ENCODE measurements at places on chromosomes 13 and 19.
A peak's percentile ranks its signal among the peaks of the same experiment; 100 is the strongest.

DNA sequence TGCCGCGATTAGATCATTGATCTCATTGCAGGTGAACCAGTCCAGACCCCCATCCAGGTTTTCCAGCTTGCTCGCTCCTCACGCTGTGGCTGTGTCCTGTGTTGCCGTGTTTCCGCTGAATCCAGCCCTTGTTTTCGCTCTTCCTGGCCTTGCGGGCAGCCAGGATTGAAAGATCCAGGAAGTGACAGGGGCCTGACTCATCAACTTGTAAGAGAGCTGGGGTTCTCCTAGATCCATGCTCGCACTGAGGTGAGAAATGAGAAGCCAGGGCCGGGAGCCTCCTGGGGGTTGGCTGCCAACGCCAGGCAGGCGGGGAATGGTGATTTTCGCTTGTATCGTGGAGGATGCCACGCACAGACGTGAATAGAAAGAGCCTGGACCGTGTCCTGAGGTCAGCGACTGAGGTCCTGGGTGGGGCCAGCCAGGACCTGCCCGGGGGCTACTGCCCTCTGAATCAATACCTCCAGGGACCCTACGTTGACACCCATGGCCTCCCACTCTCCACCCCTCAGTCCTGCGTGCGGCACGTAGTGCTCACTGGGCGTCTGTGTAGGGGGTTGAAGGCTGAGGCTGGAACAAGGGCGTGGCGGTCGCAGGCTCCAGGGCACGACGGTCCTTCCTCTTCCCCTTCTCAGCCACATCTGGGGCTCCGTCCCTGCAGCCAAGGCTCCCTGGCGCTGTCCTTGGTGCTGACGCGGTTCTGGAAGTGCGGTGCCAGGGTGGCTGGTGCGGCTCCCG, 7.3 kb upstream of the PTPRH start:
- DNase-seq, result peak; percentile 99

GRCh38 chr19:42226886-42227285, 6.8 kb downstream of the ZNF526 start:
- DNase-seq, result peak; percentile 23

DNA sequence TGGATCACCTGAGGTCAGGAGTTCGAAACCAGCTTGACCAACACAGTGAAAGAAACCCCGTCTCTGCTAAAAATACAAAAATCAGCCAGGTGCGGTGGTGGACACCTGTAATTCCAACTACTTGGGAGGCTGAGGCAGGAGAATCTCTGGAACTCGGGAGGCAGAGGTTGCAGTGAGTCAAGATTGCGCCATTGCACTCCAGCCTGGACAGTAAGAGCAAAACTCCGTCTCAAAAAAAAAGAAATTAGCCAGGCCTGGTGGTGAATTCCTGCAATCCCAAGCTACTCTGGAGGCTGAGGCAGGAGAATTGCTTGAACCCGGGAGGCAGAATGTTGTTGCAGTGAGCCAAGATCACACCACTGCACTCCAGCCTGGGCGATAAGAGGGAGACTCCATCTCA, 12.2 kb upstream of the FBXW9 start:
- no peak for DNase-seq

DNA sequence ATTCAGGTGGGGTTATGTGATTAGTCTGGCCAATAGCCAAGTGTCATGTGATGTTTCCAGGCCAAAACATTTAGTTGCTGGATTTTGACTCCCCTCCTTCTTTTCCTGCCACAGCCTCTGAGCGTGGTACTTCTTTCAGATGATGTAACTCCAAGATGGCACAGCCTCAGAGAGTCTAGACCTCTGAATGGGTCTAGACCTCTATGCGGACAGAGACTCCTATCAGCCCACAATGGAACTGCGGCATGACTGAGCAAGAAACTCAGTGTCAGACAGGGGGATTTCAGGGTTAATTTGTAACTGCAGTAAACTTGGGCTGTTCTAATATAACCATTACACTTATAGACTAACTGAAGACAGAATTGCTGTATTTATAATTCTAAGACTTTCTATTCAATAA, 42.6 kb upstream of the ZDHHC20 start:
- no peak for DNase-seq

GRCh38 chr19:46250076-46250735, 20.7 kb downstream of the IGFL1 start:
- no peak for DNase-seq

- DNase-seq, result no peak
Observed at GRCh38 chr19:15444505-15445226, 5.1 kb downstream of the WIZ start.

DNA sequence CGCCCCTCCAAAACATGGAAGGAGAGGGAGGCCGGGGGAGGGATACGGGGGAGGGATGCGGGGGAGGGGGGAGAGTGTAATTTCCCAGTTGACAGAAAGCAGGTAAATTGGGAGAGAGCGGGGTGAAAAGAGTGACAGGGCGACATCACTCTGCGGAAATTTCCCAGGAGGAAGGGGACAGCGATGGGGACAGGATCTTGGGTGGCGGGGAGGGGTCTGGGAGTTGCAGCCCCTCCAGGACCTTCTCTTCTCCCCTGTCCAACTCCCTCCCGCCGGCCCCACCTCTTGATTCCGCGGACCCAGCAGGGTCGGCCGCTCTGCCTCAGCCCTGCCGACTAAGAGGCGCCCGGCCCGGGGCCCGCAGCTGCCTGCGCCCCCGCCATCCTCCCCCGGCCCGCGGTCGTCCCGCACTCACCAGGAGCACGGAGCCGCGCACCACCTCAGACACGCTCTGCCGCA, 108.0 kb upstream of the DOCK9 start:
- DNase-seq, result no peak

DNA sequence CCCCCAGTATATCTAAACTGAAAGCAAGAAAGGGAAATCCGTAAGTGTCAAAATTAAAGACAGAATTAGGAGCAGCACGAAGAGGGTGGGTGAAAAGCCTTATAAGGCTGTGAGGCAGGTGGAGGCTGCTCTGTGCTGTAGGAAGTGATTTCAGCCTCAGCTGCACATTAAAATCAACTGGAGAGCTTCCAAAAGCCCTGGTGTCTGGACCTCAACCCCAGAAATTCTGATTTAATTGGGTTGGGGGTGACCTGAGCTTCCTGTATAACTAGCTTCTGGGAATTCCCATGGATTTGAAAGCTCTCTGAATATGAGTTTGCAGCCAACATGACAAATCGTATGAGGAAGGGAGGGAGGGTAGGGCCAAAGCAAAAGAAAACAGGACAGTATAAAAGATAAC, 242.4 kb upstream of the TMTC4 start:
- DNase-seq, result no peak

DNA sequence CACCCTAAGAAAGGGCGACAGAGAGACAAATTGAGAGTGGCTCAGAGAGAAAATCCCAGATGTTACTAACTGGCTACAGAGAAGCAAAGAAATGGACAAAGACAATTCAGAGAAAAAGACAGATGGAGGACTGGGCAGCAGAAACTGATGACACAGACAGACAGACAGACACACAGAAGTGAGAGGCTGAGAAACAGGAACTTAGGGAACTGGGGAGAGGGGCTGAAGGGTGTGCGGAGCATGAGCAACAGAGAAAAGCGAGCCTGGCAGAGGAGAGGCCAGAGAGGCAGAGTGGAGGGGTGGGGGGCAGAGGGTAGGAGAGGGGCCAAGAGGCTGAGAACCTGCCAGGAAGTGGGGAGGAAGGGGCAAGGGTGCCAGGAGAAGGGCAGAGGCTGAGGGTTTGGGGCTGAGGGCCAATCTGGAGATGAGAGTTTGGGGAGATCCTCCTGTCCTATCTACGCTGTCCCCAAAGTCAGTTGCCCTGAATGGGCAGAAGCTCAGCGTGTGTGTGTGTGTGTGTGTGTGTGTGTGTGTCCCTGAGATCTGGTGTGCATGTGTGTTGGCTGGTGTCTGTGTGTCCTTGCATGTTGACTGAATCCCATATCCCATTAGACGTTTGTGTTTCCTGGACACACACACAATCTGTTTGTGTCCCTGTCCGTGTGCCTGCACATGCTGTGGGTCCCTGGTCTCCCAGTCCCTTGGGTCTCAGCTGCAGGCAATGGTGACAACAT, 5.6 kb upstream of the ERFL start:
- DNase-seq, result no peak

GRCh38 chr13:24233351-24233901, 72.9 kb downstream of the SPATA13 start:
- peak; percentile 74 for DNase-seq

DNA sequence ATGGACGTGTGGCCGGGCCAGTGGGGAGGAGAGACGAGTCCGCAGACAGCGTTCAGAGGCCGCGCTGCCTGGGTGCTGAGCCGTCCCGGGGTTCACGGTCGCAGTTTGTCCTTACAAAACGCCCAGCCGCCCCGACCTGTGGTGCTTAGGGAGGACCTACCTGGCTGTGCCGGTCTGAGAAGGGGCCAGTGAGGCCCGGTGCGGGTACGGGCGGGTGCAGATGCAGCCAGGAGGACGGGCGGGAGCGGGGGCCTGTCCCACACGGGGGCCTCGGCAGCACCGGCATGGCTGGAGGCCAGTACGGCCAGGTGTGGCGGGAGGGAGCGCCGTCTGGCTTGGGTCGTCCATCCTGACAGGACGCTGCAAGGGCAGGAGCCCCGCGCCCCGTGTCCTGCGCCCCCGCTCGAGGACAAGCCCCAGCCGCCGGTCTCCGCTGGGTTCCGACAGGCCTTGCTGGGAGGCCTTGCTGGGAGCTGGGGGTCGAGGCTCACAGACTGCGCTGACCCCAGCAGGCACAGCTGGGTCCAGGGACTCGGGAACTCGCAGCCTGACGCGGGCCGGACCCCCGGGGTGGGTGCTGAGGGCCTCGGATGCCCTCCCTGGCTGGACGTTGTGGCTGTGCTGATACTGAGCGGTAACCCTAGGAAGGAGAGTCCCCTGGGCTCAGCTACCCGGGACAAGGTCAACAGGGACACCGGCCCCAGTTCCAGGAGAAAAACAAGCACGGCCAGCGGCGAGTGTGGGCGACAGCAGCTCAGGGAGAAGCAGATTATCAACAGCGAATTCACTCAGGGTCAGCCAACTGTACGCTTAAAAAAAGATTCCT, 5.3 kb upstream of the PROZ start:
- no peak for DNase-seq

DNA sequence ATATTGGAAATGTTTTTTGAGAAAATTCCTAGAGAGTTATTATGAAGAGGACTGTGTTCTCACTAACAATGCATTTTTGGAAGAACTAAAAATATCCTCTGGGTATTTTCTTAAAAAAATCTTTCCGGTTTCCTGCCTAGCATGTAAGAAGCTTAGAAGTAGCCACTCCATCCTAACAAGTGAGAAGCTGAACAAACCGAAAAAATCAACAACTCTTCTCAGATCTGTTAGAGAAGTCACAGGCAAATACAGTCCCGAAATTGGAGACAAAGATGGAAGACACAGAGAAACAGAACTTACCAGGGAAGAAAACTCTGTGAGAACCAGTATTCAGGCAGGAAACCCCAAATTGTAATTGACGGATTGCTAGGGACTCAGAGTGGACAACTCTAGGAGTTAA, 173.0 kb downstream of the KLF12 start:
- DNase-seq, result no peak

- DNase-seq, result no peak
Observed at GRCh38 chr13:52852444-52852843, 4.0 kb upstream of the PCDH8 start.

GRCh38 chr19:2726904-2727639, 5.9 kb upstream of the DIRAS1 start:
- DNase-seq, result no peak

GRCh38 chr13:109840201-109840892, 54.0 kb upstream of the IRS2 start:
- DNase-seq, result peak; percentile 88

DNA sequence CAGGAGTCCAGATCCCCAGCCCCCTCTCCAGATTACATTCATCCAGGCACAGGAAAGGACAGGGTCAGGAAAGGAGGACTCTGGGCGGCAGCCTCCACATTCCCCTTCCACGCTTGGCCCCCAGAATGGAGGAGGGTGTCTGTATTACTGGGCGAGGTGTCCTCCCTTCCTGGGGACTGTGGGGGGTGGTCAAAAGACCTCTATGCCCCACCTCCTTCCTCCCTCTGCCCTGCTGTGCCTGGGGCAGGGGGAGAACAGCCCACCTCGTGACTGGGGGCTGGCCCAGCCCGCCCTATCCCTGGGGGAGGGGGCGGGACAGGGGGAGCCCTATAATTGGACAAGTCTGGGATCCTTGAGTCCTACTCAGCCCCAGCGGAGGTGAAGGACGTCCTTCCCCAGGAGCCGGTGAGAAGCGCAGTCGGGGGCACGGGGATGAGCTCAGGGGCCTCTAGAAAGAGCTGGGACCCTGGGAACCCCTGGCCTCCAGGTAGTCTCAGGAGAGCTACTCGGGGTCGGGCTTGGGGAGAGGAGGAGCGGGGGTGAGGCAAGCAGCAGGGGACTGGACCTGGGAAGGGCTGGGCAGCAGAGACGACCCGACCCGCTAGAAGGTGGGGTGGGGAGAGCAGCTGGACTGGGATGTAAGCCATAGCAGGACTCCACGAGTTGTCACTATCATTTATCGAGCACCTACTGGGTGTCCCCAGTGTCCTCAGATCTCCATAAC, at the start of gene APOE:
Gene APOE, plus strand, starts transcription at position 360 of the 724 bp plus-strand sequence. CDS start 829 bp downstream, outside the sequence.
- DNase-seq, result no peak

DNA sequence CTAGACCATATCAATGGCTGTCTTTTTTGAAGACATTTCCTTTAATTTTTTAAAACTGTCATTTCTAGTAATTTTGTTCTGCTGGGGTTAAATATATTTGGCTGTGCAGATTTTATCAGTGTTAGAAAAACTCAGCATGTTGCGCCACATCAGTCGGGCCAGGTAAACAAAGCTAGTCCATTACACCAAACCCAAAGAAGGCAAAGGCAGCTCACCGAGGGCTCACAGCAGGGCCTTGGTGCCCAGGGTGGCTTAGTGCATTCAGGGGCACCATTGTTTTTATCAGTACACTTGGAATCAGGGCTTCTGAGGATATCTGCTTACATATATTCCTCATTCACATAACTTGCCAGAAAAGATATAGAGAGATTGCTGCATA, 22.2 kb downstream of the SPATA13 start:
- DNase-seq, result no peak

DNA sequence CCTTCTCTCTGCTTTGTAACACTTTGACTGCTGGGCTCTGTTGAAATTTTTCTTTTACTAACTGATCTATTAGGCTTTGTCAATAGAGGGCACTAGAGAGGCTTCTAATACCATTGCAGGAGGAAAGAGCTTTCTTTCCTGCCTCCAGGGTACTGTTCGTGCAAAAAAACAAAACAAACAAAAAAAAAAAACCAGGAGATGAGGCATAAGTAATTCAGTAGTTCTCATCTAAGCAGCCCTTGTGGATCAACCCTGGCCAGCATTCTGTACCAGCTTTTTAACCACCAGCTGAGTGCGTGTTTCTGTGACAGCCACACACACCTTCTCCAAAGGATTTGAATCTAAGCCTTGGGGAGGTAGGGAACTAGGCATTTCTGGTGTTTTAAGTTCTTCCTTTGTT, 1707.6 kb upstream of the SLC10A2 start:
- DNase-seq, result peak; percentile 53

All from fibroblast of skin of right quadriceps (primary cell).